Ascending aorta (tissue), 2 donors: ENCODE measurements at places on chromosomes 5 and 9.

DNA sequence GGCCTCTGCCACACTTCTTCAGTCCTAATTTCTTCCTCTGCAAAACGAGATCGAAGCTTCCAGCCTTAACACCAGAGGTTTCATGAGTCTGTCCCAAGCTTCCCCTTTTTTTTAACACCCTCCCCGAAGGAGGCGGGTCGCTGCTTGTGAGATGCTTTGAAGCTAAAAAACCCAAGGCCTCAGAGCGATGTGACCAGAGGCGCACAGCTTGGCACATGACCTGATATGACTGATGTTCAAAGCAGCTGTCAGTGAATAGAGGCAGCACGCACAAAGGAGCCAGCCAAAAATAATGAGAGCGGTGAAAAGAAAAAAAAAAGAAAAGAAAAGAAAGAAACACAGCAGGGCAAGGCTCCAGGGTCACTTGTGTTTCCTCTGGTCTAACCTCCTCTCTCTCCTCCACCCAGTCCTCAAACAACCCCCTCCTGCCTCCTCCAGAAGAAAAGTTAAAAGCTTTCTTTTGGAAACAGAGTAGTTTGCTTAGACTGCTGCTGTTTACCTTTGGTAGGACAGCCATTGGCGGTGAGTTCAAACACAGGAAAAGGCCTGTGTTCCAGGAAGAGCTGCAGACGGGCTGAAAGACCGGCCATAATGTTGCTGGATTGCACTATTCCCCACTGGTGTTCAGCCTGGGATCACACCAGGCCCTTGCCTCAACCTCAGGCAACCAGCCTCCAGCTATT is 10.9 kb upstream of the ZNF366 start:
- peak; percentile 84 for DNase-seq

DNA sequence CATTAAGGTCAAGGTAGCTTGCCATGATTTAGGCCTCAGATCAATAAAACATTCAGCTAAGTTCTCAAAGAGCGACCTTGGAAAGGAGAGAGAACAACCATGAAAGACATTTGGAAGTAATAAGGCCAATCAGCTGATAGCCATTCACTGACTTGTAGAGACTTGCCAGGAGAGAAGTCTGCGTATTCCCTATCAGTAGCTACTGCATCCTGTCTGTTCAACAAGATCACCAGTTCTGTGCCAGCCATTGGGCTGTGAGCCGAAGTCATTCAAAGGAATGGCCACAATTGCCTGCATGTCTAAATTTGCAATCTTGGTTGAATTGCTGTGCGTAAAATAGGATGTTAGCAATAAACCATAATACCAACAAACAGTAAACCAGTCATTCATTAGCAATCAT is 219.8 kb downstream of the FBXL7 start:
- DNase-seq = no peak

DNA sequence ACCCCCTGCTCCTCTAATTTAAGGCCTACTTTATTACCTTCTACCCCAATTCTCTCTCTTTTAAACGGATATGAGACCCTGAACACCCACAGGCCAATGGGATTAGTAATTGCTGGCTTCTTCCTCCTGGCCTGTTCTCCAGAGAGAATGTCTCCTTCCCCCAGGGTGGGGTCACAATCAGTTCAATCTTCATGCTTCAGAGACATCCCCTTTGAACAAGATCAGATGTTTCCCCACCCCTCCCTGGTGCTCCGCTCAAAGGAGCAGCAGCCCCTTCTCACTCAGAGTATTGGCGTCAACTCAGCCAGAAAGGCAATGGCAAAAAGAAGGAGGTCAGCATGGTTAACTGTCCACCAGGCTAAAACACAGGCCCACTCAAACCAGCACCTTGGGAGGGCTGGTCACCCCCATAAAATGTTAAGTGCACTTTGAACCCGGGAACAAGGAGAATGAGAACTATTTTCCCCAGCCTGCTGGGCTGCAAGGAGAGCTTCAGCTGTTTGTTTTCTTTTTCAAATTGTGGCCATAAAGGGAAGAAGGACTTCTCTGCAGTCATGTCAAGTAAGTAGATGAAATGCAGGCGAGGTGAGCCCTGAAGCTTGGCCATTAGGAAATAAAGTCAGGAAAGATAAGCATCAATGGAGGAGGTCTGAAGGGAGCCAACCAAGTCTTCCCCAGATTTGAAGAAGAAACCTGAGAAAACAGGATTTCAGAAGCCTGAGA is 20.1 kb downstream of the LHFPL2 start:
- DNase-seq = no peak

GRCh38 chr9:22129133-22129532 is 120.0 kb upstream of the CDKN2B start:
- no peak for DNase-seq

GRCh38 chr9:71774920-71775319 is 6.6 kb upstream of the CEMIP2 start:
- no peak for DNase-seq

DNA sequence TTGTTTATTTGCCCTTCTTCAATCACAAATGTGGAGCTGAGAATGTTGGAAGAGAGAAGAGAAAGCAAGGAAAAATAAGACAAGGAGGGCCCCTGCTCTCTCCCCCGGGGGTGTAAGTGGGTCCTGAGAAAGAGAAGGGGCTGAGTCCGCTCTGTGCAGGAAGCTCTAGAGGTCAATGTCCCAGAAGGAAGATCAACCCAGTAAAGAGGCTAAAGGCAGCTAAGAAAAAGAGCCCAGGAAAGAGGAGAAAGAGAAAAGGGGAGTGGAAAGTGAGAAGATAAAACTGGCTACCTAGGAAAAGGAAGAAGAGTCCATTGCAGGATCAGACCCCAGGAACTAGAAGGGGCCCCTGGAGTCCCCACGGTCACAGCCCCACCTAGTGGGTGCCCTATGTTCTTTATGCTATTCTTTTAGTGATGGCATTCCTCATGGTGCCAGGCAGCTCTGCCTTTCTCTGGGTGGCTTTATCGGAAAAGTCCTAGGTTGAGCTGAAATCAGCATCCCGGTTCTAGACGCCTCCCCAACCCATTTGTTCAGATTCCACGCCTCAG is 583.4 kb downstream of the ACTL7B start:
- peak; percentile 13 for DNase-seq

- no peak for DNase-seq
Observed at GRCh38 chr9:86413971-86414880, 60.0 kb upstream of the TUT7 start.

- no peak for DNase-seq
Observed at GRCh38 chr5:10635257-10635866, 71.5 kb downstream of the ANKRD33B start.
